Chondrocyte (in vitro differentiated cells): ENCODE measurements at places on chromosomes 2 and 18.

DNA sequence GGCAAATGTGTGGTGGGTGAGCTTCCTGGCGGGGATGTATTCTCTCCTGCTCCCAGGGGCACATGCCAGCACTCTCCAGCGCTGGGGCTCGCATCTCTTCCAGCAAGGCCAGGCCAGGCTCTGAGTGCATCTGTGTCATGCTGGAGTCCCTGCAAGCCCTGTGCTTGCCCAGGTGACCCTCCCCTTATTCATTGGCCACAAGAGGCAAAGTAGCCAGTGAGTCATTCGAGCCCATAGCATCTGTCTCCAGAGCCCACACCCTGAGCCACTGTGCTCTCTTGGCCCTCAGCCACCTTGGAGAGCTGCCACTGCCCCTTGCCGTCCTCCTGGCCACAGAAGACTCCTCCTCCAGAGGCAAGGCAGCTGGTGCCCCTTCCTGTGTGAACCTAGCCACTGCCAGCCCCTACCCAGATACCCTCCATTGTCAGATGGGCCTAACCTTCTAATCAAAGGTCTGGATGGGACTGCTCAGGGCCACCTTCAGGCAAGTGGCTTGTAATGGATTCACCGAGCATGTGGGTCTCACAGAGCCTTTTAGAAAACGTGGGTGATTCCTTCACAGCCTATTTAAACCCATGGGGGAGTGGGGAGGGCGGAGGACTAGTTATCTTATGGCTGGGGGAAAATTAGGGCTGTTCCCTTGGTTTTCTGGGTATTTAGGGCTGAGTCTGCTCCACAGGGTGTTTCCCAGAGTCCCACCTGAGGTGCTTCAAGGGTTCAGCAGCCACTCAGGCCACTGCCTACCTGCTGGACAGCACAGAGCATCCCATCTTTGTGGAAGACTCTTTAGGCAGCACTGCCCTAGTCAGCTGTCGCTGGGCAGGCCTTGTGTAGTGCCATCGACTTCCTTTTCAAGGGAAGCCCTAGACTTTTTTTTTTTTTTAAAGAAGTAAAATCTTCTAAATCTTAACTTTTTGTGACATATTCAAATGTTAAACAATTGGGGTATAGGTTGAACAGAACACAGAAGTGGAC is 137.4 kb downstream of the ACOXL start:
- DNase-seq: no peak

GRCh38 chr18:55106906-55107305 is 147.6 kb upstream of the CCDC68 start:
- DNase-seq: no peak

GRCh38 chr2:163713534-163714311 is 22.1 kb downstream of the FIGN start:
- no peak for DNase-seq

DNA sequence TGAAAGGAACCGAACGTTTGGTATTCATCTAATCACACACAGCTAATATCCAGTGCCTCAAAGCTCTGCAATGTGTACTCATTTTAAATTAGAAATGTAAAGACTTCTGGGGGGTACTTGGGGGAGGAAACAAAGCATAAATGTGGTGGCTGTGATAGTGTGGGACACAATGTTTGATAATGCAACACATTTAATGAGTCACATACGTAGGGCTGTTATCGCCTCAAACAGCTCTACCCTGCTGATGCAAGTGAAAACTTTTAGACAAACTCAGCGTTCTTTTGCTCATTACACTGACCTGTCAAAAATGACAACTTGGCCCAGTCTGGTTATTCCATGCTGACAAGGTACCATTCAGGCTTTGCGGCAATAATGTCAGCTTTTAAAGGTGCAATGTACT is 1227.1 kb upstream of the CELF4 start:
- no peak for DNase-seq

DNA sequence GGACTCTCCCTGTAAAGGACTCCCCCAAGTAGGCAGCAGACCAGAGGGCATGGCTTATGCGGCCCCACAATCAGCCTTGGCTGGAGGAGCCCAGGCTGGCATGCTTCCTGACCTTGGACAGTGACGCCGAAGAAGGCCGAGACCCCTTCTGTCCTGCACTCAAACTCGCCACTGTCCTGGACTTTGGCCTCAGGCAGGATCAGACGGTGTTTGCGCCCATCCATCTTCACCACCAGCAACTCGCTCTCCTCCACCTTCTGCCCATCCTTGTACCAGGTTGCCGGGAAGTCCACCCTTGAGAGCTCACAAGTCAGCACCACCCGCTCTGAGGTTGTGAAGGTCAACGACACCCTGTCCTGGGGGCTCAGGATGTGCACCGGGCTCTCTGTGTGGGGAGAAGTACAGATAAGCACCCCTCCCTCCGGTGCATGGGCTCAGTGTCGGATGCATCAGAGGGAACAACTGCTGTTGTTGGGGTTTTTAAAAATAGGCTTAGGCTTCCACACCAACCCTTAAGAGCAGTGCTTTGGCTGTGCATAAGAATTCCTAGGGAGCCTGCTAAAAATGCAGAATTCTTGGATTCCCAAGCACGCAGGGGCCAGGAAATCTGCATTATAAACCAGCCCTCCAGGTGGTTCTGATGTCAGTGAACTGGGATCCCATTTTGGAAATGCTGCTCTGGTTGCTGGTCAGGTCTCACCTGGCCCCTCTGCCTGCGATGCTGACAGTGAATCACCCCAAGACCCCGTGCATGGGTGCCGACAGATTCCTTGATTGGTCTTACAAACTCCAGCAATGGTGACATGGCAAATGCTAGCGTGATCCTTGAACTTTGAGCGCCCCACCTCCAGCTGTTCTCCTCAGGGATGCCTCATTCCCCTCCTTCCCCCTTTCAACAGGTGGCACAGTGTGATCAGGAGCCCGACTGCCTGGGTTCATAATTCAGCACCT is 5.9 kb downstream of the OBSL1 start:
- DNase-seq: no peak

- no peak for DNase-seq
These were observed 46.8 kb downstream of the MYO3B start for GRCh38 chr2:170224692-170225294.

DNA sequence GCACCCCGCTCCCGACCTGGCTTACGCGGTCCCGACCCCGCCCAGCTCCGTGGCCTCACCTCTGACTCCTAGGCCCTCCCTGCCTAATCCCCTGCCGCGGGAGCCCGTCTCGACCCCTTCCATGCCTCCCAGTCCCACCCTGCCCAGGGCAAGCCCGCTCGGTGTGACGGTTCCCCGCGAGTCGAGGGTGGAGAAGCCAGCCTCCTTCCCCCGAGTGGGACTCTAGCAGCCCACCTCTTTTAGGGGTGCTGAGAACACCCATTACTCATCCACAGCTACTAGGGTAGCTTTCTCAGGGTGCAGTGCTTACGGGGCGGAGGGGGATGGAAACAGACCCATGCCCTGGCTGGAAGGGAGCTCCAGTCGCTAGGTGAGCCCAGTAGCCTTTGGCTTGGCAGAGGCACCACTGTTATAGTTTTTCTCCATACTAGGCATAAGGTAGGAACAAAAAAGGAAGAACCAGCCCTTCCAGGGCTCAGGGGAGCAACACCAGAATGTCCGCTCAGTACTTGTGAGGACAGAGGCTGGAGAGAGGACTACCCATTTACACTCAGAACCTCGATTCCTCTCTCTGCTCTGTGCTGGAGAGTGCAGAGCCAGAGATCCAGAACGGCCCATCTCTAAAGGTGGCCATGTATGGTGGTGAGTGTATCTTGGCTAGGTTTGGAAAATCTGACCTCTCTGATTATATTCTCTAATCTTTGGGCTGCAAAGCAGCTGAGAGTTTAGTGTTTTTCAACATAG is 606 bp downstream of the AGBL5 start:
- DNase-seq: no peak

GRCh38 chr2:159209341-159210306 is 76.9 kb downstream of the WDSUB1 start:
- no peak for DNase-seq

GRCh38 chr2:24050041-24050979 is 769 bp downstream of the FKBP1B start:
- no peak for DNase-seq

DNA sequence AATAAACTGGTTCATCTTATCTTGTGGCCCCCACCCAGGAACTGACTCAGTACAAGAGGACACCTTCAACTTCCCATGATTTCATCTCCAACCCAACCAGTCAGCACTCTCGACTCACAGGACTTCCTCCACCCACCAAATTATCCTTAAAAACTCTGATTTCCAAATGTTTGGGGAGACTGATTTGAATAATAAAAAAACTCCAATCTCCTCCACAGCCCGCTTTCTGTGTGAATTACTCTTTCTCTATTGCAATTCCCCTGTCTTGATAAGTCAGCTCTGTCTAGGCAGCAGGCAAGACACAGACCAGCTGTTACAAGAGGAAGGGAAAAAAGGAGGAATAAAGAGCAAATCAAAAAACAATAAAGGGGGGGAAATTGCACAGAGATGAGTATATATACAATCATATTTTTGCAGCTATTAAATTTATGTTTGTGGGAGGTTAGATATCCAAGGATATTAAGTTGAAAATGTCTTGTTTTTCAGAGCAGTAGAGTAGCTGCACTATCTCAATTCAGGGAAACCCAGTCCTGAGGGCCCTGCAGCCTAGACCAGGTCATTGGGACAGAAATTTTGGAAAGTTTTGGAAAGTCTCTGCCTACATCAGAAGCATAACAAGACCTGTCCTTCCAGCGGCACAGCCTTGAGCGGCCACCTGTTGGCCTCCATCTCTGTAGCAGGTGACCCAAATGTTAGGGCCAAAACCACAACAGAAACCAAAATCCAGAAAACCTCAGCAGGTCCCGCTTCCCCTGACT is 32.8 kb upstream of the SIGLEC15 start:
- no peak for DNase-seq

- no peak for DNase-seq
These were observed 67.3 kb upstream of the IGFBP2 start for GRCh38 chr2:216565956-216566355.
